NCI-H2081 treated with DMSO at 0.1 percent for 48 hours (cell line): ENCODE measurements at places on chromosomes 1 and 21.

- no peak for DNase-seq
Measured at GRCh38 chr1:21189421-21189820, 12.7 kb upstream of the EIF4G3 start.

DNA sequence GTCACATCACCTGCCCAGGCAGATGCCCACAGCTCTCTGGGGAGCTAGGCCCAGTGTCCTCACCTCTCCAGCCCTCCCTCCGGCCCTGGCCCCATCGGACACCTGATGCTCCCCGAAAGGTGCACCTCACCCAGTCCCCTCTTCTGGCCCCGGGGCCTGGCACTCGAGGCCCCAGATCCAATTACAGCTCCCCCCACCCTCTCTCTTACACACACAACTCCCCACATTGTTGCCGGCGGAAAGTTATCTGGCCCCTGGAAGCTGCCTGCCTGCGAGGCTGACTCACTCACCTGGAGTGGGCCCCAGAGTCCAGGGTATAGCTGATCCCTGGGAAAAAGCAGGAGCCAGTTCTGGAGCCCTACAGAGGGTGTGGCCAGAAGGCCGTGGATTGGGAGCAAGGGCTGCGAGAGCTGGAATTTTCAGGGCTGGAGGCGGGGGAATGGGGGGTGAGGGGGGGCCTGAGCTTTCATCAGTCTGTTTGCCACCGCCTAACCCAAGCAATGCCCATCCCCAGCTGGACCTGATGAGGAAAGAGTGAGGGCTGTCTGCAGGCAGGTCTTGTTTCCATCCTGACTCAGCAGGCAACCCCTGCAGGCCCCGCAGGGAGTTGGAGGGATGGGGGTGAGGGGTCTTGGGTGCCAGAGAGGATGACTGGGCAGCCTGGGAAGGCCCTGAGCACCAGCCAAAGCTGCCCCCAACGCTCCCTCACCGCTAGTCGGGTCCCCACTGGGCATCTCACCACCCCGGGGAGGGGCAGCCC is 948 bp downstream of the FBXO2 start:
- no peak for DNase-seq

GRCh38 chr21:36125512-36126207 is 9.2 kb upstream of the CBR3 start:
- no peak for DNase-seq

DNA sequence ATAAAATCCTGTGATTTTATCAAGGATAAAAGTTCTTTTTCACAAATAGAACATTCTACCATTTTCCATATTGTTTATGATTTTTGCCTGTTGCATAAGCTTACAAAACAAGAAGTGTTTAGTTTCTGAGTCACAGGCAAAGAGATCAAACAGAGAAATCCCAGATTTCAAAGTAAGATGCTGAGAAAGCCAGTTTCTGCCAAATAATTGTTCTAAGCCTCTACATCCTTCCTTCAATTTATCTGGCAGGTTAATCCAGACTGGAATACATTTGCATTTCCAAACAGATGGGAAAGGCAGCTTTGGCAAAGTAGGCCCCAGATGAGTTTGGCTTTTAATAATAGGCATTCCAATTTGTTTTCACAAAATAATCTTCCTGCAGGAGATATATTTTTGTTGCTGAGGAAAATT is 2.5 kb downstream of the SLC1A7 start:
- DNase-seq: no peak

DNA sequence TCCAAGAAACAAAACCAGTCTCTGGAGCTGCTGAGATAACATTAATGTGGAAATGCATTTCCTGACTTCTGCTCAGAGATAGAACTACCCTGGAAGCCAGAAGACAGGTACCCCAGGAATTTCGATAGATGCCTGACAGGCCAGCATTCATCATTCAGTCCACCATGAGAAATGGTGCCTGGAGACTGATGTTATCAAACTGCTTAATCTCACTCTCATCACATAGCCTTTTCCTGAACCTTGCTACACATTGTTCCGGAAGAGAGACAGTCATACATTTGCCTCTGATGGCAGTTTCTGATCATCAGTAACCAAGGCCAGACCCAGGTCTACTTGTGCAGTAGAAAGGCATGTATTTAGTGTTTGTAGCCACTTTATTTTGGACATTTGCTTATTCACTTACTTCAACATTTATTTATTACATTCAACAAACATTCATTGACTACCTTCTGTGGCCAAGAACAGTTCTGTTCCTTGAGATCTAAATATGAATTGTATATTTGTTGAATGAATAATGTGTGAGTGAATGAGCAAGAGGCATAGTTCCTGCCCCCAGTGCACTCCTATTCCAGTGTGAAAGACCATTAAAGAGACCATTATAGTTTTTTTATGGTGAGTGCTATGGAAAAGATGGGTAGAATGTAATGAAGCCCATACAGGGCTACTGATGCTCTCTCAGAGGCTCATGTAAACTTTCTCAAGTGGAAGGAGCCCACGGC is 485.7 kb downstream of the NUF2 start:
- no peak for DNase-seq

DNA sequence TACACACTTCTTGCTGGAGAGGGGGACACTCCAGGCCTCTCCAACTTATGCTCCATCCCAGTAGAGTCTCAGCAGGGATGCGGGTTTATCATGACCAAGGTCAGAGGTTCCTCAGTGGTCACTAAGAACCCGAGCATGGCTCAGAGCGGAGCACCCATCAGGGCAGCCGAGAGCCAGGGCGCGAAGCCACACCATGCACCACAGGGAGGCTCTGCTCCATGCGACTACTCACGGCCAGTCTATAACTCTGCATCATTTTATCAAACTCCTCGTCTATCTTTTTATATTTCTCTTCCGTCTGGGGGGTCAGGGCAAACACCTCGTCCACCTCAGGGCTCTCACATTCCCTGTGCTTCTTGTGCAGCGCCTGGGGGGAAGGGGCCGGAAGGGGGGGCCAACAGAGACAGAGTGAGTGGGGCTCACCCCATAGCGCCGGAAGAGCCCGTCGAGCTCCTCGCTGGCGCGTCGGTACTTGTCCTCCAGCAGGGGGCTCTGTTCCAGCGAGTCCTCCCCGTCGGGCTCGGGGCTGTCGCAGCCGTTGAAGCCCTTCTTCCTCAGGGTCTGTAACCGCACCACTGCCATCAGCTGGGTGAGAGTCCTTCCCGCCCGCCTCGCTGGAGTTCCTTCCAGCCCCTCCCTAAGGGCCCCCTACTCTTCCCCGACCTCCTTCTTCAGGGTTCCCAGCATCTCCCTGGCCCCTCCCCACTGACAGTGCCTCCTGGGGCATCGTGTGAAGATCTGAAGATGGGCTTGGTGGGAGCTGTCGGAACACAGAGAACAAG is 20.0 kb downstream of the MEF2D start:
- DNase-seq: no peak

GRCh38 chr1:167675440-167675839 is 45.4 kb downstream of the RCSD1 start:
- no peak for DNase-seq

DNA sequence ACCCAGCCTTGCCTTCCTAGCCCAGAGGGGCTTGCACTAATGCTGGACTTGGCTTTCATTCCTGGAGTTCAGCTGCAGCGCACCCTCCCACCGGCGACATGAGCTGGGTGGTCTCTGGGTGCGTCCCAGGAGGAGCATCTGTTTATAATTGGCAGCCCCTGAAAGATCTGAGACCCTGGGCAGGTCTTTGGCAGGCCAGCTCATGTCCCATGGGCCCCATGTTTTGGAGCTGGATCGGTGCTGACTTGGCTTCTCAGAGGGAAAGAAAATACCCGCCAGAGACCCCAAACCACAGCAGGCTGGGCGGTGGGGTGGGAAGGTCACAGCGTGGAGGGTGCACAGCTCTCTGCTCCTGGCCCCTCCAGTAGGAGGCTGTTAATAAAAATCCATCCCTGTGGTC is 29.3 kb downstream of the DHRS3 start:
- no peak for DNase-seq

- DNase-seq: no peak
Measured at GRCh38 chr1:41846625-41847405, 71.9 kb downstream of the HIVEP3 start.

DNA sequence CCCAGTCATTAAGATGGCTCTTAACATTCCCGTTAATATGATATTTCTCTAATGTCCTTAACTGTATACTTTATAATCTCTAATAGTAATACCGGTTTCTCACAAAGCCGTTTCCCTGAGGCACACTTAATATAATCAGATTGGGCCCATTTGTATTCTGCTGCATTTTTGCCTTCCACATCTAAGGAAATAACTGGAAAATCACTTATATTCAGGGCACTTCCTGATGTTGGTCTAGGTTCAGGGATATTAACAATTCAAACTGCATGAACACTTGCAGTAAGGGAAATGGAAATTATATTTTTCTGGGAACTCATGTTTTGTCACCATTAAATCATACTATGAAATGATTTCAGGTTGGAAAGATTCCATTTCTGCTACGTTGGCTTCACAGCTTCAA is 119.8 kb downstream of the TPR start:
- no peak for DNase-seq

GRCh38 chr1:234001817-234002216 is 97.3 kb downstream of the SLC35F3 start:
- DNase-seq: no peak

DNA sequence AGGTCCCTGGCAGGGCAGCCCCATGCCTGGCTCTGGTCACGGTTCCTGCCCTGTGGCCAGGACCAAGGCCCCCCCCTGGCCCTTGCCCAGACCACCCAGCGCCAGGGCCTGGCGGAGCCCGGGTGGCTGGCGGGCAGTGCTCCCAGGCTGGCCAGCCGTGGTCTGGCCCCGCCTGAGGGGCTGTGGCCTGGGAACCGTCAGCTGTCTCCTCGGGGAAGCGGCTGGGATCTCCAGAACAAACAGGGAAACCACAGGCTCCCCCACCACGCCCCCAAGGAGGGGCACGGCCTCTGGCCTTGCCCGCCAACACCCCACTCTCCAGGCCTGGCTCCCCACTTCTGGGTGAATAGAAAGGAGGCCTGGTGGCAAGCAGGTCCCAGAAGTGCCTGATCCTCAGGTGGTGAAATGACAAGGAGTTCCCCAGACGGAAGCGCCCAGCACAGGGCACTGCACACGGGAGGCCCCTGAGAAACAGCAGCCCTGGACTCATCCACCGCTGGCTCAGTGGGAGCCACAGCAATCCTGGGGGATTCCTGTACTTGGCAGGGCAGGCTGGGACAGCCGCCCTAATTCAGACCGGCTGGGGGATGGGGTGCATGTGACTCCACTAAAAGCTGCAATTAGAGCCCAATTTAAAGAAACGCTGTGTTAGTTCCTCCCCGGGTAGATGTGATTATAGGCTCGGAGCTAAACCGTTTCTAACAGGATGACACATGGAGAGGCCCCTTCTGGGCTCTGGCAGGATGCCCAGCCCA is 78.9 kb downstream of the RAP1GAP start:
- DNase-seq: peak; percentile 64

DNA sequence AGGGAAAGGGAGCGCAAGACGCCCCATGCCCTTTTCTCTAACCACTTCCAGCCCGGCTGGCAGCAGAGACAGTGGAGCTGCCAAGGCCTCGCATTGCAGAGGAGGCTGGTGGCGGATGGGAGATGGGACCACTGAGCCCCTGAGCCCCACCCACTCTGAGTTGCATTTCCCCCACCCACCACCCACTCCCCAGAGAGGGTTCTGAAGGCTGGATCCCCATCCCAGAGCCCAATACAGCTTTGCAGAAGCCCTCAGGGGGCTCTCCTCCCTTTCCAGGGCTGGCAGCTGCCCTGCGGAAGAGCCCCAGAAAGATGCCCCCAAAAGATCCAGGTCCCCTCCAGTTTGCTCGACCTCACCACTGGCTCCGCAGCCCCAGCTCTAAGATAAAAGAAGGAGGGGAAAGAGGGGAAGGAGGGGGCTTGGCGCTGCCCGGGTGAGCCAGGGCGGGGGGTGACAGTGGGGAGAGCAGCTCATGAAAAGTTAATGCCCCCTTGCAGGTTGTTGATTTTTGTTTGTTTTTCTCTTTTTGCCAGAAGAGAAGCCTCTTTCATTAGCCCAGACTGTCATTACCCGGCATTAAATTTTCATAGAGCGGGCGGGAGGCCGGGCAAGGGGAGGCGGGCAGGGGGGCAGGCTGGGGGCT is 38.4 kb upstream of the CASZ1 start:
- peak; percentile 63 for DNase-seq

DNA sequence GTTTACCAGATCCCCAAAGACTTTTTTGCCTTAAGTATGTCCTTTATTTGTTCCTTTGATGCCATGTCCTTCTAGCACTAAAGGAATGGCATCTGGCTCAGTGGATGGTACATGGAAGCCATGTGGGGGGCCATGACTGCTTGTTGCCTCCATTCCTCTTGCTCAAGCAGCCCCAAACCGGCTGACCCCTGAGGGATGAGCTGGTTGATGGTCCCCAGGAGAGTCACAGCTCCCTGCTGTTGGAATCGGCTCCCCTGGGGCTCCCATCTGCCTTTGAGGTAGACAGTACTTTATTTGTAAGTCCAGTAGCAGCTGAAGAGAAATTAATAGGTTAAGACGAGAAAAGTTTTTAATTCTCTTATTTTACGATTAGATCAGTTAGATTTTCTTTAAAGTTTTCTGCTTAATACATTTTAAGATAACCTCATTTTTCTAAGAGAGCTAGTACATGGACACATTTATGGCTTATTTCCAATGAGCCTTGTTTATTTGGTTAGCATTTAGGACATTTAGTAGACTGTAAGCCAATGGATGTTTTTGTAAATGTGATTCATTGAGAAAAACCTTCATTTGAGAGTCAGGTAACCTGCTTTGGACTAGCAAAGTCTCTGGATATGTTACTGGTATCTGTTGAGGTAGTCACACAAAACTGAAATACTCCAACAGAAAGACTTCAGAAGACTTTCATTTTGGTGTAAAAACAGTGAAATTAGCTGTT is 88.2 kb downstream of the CAMTA1 start:
- no peak for DNase-seq

- no peak for DNase-seq
Measured at GRCh38 chr21:21200939-21201615, 202.9 kb downstream of the NCAM2 start.

DNA sequence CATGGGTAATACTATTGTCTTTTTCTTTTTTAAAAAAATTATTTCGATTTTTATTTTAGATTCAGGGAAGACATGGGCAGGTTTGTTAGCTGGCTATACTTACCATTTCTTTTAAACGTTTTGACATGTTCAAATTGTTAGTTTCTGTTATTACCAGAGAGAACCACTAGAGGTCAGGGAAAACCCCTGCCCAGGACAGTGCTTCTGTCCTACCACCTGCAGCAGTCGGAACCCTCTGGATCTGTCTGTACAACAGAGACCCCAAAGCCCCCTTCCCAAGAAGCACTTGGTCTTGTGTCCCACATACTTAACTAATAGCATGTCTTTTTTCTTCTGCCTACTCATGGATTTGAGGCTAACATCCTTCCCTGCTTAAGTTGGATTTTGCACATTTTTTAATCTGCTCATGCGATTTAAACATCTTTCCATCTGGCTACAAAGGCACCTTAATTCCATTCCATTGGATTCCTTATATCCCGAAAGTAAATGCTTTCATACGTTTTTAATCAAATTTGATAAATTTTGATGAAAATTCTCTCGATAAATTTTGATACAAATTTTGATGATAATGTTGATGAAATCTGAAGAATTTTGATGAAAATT is 10.0 kb upstream of the C1orf115 start:
- peak; percentile 49 for DNase-seq

- DNase-seq: no peak
Measured at GRCh38 chr1:99456536-99456935, 189.4 kb upstream of the PALMD start.
